ENCODE measurements at places on chromosomes 7 and 10. TPM values are rescaled to one million over a fixed set of nuclear protein-coding genes. Genes with fewer than 3 reads are reported as not detected.
A peak's percentile ranks its signal among the peaks of the same experiment; 100 is the strongest.

GRCh38 chr10:21041763-21042458, 144.8 kb upstream of the NEBL start:
- no peak for DNase-seq

DNA sequence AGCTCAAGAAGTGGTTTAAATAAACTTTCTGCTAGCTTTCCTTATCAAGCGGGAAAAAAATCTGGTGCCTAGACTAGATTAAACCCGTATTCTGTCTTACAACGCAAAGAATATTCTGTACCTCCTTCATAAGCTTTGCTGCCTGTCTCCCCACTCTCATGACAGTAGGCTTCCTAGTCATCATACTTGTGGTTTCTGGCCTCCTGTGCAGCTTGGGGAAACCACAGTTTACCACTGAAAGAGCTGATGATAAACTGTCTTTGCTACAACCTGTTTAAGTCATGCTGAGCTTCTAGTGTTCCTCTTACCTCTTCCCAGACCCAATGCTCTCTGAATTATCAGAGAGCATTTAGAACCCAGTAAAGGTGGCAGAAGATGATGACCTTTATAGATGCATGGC, 55.0 kb downstream of the PODXL start:
- no peak for DNase-seq

GRCh38 chr7:7946486-7946885, 22.1 kb upstream of the GLCCI1 start:
- no peak for DNase-seq

DNA sequence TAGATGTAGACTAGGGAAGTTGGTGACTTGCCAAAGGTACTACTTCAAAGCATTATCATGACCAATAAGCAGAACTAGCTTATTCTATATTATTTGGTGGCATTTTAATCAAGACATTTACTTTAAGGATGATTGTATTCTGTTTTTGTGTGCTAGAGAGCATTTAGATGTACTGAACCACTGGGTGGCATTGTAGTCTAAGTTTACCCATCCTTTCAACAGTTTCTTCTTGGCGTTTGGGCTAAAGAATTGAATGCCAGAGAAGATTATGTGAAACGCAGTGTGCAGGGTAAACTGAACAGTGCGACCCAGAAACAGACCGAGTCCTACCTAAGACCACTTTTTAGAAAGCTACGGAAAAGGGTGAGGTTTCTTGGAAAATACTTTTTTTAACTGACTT, 26.8 kb downstream of the PRPF18 start:
- peak; percentile 82 for DNase-seq

DNA sequence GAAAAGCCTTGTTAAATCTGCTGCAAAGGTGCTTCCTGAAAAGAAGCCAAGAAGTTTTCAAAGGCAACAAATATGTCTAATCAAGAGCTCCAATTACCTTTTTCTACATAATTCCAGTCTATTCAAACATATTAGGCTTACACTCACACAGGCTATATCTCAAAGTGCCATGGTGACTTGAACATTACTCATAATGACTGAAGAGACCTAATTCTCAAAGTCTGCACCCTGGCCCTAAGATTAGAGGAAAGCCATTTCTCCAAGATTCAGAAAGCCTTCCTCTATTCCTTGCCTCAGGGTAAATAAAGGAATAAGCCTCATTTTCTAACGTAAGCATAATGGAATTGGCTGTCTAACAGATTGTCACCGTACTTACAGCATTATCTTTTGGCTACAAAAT, 78.3 kb upstream of the THSD7A start:
- DNase-seq: no peak

TMEM140 gene
- polyA plus RNA-seq: 9.7 TPM

- DNase-seq: no peak
Observed at GRCh38 chr10:26525586-26525985, 87.4 kb downstream of the APBB1IP start.

DNA sequence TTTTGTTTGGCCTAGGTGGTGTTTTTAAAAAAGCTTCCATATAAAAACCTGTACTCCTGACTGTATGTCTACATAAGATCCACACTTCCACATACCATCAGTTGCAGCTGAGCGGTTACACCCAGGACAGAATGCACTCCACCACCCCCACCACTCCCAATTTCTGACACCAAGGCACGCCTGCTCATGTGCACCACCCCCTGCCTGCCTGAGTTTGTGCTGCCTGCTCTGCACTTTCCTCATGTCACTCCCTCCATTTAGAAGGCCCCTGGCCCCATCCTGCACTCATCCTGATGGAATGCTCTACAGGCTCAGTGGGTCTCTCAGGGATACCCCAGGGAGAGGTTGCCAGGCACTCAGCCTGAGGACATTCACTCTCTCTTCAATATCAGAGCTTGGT, 6.5 kb downstream of the VPS41 start:
- no peak for DNase-seq

ST8SIA6 gene
- 0.46 TPM for polyA plus RNA-seq

CALHM1 gene
- polyA plus RNA-seq: 0.37 TPM

- no peak for DNase-seq
Observed at GRCh38 chr10:119734396-119735332, 8.8 kb downstream of the INPP5F start.

- peak; percentile 50 for DNase-seq
Observed at GRCh38 chr7:27097686-27098577, 2.1 kb upstream of the HOXA1 start.

EBLN1 gene
- polyA plus RNA-seq: not detected

CALML3 gene
- 11.9 TPM for polyA plus RNA-seq

TMEM270 gene
- 4.4 TPM for polyA plus RNA-seq

GRCh38 chr10:124066126-124066700, 27.2 kb downstream of the CHST15 start:
- DNase-seq: no peak

- DNase-seq: no peak
Observed at GRCh38 chr10:122321960-122322359, 50.9 kb downstream of the BTBD16 start.

SPDYE16 gene
- polyA plus RNA-seq: not detected

- no peak for DNase-seq
Observed at GRCh38 chr10:86837663-86838062, 81.2 kb downstream of the BMPR1A start.

GRCh38 chr7:100823534-100823933, 3.8 kb downstream of the EPHB4 start:
- no peak for DNase-seq
